ENCODE measurements at places on chromosomes 4 and X.

- no peak for DNase-seq
Observed at GRCh38 chrX:153692611-153693156, 5.0 kb downstream of the SLC6A8 start.

GRCh38 chr4:123649250-123649644, 252.7 kb downstream of the SPRY1 start:
- DNase-seq: no peak

DNA sequence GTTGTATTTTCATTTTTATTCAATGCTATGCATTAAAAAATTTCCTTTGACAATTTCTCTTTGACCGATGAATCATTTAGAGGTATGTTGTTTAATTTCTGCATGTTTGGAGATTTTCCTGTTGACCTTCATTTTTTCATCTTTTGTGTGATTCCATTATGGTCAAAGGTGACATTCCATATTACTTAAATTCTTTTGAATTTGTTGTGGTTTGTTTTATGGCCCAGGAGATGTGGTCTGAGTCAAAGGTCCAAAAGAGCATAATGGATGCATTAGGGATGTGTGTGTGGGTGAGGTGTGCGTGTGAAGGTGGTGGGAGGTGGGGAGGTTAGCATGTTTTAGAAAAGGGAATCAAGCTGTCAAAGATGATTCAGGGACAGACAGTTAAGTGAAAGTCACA, 76.0 kb upstream of the GIMD1 start:
- no peak for DNase-seq

DNA sequence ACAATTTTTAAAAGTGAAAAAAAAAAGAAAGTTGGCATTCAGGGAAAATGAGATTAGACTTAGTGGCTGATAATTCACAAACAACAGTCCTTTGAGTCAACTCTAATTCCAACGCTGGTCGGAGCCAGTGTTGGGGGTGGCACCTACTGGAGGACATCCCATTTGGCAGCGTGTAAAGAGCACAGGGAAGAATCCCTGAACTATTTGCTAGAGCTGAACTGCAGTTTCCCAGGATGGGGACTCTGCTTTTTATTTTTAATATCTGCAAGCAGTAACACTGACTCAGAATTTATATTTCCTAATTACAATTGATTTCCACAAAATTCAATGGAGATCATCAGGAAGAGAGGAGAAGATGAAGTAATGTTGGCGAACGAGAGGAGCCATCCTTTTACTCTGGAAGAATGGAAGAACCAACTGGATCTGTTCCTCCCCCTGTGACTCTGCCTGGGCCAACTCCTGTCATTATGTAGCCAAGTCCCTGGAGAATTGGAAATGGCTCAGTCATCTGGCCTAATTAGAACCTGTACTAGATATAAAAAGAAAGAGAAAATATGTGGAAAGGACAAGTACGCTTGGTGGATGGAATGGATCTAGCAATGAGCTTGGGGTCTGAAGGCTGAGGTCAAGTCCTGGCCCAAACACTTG, 76.7 kb downstream of the IRF2 start:
- DNase-seq: no peak

DNA sequence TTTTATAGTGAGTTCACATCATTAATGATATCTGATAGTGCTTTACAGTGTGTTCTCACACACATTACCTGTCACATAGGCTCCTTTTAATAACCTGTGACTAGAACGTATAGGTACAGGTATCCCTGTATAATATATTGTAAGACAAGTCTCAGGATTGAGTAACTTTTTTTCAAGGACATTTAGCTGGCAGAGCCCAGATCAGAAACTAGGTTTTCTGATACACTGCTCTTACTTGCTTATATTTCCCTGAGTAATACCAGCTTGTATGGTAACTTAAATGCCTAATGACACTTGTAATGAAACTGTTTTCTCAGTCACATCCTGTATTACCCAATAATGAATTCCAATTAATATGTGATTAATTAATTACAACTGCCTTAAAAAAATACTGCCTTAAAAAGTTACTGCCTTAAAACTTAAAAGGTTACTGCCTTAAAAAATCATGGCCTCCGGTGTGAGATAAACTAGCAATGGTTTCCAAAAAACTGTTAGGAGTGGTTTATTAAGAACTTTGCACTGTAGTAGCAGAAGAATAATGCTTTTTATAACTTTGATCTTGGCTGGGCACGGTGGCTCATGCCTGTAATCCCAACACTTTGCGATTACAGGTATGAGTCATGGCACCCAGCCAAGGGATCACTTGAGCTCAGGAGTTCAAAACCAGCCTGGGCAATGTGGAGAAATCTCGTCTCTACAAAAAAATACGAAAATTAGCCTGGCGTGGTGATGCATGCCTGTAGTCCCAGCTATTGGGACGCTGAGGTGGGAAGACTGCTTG, 11.9 kb downstream of the COPS4 start:
- DNase-seq: no peak

- no peak for DNase-seq
Observed at GRCh38 chr4:161303551-161303950, 860.2 kb downstream of the FSTL5 start.

DNA sequence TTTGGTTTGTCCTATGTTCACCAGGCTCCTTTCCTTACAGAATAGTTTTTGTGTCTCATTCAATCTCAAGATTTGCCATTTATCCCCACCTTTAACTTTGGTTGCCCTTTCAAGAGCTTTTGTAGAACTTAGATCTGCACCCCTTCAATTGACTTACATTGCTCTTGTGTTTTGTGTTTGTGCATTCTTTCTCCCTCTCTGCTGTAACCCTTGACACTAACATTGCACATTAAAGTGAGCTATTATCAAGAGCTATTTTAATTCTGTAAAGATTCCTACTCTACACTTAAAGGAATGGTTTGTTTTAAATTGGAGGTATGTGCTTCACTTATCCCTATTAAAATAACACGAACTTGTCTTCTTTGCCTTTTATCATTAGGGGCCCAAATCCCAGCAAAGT, 65.3 kb downstream of the CDS1 start:
- no peak for DNase-seq

DNA sequence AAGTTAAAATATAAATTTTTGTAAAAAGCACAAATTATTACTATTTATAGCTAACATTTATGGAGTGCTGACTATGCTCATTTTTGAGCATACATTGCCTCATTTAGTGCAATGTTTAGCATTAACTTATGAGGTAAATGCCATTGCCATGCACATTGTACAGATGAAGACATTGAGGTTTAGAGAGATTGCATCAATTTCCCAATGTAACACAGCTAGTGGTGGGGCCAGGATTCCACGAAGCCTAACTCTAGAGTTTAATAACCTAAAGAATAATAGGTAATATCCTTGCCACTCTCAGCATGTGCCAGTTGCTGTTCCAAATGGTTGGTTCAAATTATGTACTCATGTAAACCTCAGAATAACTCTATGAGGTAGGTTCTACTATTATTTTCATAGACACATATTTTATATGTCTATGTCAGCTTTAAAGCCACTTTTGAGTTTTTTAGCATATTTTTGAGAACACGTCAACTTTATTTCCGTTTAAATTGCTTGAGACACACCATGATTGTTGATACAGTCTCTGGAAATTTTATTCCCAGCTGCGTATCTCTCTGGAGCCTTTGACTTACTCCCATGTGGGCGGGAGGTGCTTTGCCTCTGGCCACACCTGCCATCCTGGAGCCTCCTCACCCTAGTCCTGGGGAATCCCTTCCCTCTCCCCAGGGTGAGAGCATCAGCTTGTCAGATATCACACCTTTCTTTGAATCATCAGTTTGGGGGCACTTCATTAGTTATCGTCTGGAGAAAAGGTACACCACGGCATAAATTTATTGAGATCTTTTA, 10.8 kb upstream of the ADH1A start:
- no peak for DNase-seq

DNA sequence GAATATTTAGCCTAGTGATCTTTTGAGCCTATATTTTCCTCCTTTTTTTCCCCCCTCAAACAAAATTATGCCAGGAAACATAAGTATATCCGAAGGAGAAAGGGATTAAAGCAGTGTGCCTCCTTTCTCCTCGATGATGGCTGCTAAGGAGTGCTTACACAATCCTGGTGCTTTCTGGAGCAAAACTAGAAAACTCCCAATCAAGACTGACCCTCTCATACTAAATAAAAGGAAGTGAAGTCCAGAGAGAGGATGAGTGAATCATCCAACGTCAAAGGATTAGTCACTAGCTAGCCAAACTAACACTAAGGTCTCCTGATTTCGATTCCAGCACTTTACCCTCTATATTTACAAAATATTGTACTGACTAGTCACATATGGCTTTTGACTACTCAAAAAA, 146.8 kb downstream of the PPP3CA start:
- no peak for DNase-seq

GRCh38 chrX:48975041-48975440, 3.4 kb upstream of the KCND1 start:
- DNase-seq: no peak

DNA sequence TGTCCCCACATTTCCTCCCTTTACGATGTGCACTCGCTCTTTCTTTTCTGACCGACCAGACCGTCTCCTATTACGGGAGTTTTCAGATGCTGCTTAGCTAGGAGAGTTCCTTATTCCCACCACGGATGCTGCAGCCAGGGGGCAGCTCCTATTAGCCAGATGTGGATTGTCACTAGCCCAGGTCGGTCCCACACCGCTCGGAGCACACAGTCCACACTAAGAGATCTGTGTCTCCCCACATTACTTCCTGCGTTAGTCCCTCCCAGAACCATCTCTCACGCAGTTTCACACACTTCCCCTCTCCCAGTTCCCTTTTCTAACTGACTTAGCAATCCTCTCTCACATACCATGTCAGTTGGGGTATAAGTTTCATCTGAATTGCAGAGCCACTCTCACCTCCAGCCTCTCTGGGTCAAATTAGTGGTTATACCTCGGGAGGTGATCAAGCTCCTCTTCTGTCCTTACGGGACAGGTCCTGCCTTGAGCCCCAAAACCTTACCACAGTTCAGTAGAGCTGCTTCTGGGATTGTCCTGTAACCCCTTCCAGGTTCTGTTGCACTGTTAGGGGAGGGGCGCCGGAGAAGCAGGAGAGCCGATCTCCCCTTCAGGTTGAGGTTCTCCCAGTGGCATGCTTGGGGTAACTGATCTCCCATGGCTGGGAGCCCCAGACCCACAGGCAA, 28.2 kb downstream of the SULT1E1 start:
- no peak for DNase-seq

DNA sequence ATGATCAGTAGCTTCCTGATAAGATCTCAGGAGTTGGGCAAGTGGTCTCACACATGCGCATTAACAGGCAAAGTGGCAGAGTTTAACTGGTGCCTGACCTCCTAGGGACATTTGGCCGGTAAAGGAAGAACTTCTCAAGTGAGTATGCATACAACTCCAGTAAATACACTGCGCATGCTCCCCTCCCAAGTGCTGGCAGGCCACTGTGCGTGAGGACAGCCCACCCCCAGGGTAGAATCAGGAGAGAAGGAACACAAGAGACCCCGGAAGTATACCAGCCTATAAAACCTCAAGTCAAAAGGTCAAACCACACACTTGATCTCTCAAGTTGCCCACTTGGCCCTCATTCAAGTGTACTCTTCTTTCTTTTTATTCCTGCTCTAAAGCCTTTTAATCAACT, 225.5 kb upstream of the ANKRD50 start:
- DNase-seq: no peak

DNA sequence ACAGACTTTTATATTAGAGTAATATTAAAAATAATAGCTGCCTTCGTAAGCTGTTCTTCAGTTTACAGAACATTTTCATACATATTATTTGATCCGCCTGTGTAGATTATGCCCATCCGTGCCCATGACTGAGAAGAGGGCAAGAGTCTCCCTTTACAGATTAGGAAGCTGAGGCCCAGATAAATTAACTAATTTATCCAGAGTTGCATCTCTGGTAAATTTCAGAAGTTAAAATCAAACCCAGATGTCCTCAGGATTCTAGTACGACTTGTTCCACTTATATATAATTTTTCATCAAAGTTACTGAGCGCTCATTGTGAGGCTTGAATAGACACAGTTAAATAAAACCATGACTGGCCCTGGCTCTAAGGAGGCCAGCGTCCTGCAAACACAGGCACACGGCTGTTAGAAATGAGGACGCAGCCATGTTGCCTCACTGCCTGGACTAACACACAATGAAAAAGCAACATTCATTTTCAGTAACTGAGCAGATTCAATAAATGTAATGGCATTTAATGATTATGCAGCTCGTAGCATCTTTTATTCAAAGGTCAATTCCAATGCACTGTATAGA, 148.0 kb downstream of the TENM3 start:
- no peak for DNase-seq

DNA sequence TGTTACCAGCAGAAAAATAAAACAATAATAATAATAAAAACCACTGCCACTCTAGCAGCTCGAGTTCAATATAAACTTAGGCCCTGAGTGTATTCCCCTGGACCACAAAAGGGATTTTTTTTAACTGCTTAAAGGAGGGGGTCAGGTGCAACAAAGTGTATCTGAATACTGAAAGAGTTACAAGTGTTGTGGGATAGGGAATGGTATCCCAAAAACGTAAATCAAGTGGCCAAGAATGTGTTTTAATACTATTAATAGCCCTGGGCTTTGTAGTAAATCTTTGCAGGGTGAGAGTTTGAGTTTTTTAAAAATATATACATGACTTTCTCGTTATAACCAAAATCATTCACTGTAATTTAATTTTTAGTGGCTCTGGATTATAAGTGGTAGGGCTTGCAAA, 860.1 kb upstream of the INTU start:
- DNase-seq: no peak

- no peak for DNase-seq
Observed at GRCh38 chrX:132063862-132064261, 40.8 kb downstream of the STK26 start.

- no peak for DNase-seq
Observed at GRCh38 chr4:121242188-121242750, 78.1 kb upstream of the TNIP3 start.

- DNase-seq: no peak
Observed at GRCh38 chr4:148782284-148782683, 340.1 kb upstream of the NR3C2 start.

DNA sequence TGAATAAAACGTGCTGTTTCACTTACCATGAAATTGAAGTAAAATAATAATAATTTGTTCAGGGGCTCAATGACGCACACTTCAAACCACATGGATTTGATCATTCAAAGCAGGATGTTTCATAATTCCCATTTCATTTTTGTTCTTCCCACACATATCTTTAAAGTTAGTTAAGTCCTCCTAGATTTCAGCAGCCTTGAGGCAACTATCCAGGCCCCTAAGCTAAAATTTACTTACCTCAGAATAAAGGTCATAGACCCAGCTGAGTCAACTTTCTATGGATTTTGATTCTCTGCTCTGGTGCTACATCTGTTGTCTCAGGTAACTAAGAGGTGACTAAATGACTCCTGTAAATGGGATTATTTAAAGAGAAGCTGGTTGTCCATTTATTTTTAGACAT, 25.0 kb downstream of the GPR174 start:
- no peak for DNase-seq

DNA sequence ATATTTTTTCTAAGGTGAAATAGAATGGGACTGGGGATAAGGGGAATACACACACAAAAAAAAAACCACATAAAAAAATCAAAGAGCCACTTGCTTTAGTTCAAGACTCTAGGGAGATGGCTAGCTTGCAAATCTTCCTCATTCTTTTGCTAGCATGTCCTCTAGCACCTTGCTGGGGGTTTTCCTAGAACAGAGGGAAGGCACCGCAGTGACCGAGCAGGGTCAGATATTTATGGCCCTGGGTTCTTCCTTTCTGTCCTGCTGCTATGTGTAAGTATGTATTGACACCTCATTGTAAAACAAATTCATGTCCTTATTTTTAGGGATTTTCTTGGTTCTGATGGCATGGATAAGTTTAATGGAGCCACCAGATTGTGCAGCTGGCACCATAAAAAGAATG, 81.2 kb downstream of the SHISA3 start:
- no peak for DNase-seq

All from NCI-H1417 treated with DMSO at 0.1 percent for 48 hours (cell line).